Fibroblast of skin of right biceps (primary cell): ENCODE measurements at places on chromosomes 13 and 19.

DNA sequence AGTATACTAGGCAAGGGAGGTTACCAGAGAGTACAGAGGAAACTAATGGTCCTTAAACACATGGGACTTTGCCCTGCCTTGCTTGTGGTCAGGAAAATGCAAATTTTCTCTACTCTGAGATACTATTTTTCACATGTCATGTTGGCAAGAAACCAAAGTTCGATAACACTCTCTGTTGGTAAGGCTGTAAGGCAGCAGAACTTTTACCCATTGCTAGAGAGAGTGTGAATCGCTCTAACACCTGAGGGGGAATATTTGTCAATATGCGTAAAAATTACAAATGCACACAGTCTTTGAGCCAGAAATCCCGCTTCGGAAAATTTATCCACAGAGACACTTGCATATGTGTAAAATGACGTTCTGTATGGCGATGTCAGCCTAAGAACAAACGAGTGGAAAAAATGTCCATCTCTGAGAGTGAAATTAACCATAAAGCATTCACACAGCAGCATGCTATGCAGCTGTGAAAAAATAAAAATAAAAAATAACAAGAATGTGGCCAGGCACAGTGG, 9.5 kb upstream of the RFX1 start:
- DNase-seq: no peak

- peak; percentile 64 for DNase-seq
Observed at GRCh38 chr13:38386421-38386820, 36.8 kb downstream of the UFM1 start.

DNA sequence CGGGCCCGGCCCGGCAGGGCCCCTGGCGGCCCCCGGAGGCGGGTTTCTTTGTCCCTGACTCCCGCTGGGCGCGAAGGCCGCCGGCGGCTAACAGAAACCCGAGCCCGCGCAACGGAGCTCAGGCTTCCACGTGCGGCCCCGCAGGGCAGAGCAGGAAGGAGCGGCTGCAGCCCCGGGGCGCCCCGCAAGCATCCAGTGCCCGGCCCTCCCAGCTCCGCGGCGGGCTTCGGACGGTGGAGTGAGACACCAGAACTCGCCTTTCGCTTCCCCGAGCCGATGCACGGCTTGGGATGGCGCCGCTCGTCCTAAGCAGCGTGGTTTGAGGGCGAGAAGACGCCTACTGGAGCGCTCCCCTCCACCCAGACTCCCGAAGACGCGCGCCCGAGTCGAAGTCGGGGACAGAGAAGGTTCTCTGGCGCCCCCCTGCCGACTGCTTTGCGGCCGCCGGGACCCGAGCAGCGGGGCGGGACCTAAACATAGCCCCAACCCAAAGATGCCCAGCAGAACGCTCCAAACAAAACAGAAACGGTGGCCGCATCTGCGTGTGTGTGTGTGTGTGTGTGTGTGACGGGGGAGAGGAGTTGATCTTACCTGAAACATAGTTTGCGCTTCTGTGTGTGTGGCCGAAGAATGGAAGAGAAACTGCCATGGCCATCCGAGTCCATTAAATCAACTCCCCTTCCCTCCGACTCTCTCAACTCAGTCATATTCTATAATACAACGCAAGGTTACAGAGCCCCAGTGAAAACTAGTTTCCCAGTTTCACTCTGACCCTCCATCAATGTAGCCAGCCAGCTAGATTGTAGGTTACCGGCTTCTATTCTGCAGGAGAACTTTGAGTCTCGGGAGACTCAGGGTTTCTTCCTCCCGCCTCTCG, 629 bp upstream of the FGF9 start:
- DNase-seq: peak; percentile 66

GRCh38 chr19:29290853-29291252, 77.9 kb upstream of the UQCRFS1 start:
- no peak for DNase-seq

DNA sequence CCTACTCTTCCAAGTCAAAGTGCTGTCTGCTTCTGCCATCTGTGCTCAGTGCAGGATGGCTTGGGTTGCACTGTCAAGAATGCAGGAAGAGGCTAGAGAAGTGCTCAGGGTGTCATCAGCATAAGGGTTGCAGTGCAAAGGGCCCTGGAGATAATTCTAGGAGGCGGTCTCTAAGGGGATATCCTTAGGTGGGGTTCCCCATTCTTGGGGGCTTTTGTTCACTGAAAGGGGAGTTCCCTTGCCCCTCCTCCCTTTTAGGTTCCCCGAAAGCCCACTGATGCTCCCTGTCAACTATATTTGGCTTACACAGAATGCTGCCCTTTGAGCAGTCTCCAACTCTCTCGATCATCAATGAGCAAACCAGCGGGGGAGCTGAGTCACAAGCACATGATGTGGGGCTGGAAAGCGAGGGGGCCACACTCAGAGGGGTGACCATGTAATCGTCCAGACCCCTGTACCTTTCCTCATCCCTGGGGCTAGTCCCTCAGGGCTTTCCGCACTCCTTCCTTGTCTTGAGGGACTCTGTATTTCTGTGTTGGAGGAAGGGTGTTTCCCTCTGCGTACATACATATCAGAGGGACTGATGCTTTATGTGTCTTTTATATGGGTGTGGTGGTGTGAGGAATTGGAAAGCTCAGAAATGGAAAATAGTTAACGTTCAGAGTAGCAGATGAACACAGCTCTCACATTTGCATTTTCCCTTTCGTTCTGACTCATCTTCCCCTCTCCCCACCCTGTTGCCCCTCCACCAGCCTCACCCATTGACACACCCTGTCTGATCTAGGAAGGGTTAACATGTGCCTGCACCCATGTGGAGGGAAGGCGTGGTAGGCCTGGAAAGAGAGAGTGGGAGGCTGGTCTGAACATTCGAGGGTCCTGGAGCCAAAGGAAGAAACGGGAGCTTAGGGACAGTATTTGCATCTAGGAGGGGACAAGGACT, 6.7 kb downstream of the ZBTB32 start:
- DNase-seq: no peak

- DNase-seq: peak; percentile 50
Observed at GRCh38 chr13:21060338-21061028, 903 bp downstream of the LATS2 start.

DNA sequence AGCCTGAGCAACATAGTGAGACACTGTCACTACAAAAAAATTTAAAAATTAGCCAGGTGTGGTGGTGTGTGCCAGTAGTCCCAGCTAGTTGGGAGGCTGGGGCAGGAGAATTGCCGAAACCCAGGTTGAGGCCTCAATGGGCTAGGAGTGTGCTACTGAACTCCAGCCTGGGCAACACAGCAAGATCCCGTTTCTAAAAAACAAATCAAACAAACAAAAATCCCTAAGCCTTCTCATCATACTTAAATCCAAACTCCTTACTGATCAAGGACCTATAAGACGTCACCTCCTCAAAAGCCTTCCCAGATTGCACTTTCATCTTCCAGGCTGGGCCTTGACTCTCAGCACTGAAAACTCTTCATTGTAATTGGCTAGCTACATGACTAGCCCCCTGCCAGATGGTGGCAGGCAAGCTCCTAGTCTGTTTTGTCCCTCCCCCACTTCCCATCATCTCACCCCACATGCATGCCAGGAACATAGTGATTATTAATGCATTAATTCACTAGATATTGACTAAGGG, 17.5 kb upstream of the NANOS3 start:
- DNase-seq: peak; percentile 70

- DNase-seq: no peak
Observed at GRCh38 chr19:35026418-35026817, 3.9 kb upstream of the SCN1B start.

- peak; percentile 46 for DNase-seq
Observed at GRCh38 chr19:45999653-46000121, 4.4 kb downstream of the CCDC61 start.

GRCh38 chr19:38035515-38036495, 128.8 kb downstream of the SIPA1L3 start:
- DNase-seq: peak; percentile 79

DNA sequence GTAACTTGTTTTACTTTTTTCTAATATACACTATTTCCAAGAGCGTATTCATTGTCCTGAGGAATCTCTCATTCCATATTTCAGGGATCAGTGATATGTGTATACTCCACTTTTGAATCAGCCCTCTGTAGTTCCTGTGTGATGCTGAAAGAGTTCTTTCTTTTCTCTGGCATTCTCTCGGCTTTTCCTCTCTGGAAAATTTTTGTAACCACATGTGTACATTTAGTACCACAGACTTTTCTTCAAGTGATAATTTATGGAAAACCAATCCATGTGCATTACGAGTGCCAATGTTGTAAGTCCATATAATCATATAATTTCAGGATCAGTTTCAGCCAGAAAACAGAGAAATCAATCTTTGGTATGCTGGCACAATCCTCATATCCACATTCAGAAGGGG, 102.2 kb upstream of the MBNL2 start:
- no peak for DNase-seq

GRCh38 chr19:51071095-51071405, 6.2 kb upstream of the KLK13 start:
- DNase-seq: no peak

GRCh38 chr19:8392017-8392591, 1.9 kb downstream of the RAB11B start:
- DNase-seq: no peak
